ENCODE measurements at places on chromosomes 7 and 10.

DNA sequence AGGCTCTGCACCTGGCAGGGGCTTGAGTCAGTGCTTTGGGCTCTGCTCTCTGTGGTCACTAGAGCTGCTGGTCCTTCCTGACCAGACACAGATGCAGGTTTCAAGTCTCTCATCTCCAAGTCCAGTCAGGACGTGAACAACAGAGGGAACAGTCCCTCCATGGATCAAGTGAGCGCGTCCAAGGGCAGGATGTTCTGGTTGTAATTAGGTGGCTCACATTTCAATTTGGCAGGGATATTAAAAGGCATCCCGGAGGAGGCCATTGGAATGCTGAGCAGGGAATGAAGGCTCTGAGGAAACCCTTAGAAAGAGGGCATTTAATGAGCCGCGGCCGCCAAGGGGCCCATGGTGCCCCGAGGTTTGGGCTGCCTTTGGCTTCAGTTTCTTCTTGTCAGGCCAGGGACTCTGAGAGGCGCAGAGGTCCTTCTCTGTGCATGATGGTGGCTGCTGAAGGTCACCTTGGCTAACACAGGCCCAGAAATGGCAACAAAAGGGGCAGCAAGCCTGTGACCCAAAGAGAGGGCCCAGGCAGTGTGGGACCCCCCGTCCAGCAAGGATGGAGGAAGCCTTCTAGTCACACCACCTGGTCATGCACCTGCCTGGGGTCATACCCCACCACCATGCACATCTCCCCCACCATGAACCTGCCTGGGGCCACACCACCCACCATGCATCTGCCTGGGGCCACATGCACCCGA is 30.7 kb upstream of the INPP5A start:
- no peak for DNase-seq

DNA sequence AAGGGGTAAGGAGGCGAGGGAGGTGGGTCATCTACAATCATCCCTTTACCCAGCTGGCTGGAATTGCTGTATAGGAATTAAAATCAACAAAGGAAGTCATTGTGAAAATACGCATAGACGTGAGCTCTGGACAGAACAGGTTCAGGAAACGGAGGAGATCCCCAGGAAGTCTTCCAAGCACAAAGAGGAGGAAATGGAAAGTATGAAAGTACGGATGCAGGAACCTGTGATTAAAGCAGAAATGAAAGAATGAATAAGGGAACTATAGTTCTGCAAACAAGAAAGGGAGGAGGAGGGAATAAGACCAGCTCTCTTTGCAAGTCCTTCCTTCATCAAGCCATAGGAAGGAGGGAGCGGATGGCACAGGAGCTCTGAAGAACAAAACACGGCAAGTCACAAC is 61.8 kb downstream of the PYROXD2 start:
- no peak for DNase-seq

GRCh38 chr10:22702348-22702747 is 12.0 kb downstream of the PIP4K2A start:
- DNase-seq: no peak

GRCh38 chr10:36555036-36555435 is 570.4 kb upstream of the ANKRD30A start:
- no peak for DNase-seq
